ENCODE measurements at places on chromosomes 4 and X. TPM values are rescaled to one million over a fixed set of nuclear protein-coding genes. Genes with fewer than 3 reads are reported as not detected.
A peak's percentile ranks its signal among the peaks of the same experiment; 100 is the strongest.

OPRPN gene
- total RNA-seq = not detected

SLC9B1 gene
- total RNA-seq = not detected

AMTN gene
- total RNA-seq = not detected

C1QTNF7 gene
- 12.0 TPM for total RNA-seq

GRID2 gene
- not detected for total RNA-seq

ATP1B4 gene
- total RNA-seq = 0.74 TPM

GAGE1 gene
- not detected for total RNA-seq

- no peaks in the 10 kb centered on the region for H3K36me3 ChIP-seq
- H3K27ac ChIP-seq = no peak overlapping the region
- no peaks in the 10 kb centered on the region for H3K4me1 ChIP-seq
- H3K4me3 ChIP-seq = no peak overlapping the region
- no peaks in the 10 kb centered on the region for H3K27me3 ChIP-seq
- DNase-seq = no peak
Observed at GRCh38 chr4:108331905-108332632, 163.3 kb upstream of the LEF1 start.

DNA sequence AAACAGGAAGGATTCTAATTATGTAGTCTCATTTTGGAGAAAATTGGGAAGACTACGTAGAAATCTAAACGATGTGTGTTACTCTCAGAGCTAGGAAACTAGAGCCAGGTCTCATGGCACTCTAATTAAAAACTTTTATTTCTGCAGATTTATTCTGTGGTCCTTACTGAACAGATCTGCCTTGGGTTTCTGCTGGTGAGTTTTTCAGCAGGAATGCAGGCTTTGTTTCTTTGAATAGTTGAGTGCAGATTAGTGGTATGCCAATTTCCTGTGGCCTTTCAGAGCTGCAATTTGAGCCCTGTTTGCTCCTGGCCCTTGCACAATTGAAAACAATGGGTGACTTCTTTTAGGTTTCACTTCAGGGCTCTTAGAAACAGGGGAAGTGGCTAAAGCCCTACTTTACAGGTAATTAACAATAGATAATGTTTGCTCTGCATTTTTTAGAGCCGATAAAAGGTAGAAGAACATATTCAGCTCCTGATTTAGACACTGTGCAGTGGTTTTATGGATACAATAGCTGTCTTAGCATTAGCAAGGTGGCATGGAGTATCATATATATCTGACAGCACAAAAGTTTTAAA, 21.8 kb downstream of the SPRY1 start:
- no peak overlapping the region for H3K4me3 ChIP-seq
- no peak for DNase-seq
- no peaks in the 10 kb centered on the region for H3K27me3 ChIP-seq
- no peaks in the 10 kb centered on the region for H3K4me1 ChIP-seq

GRCh38 chr4:76572224-76572623, 137.2 kb downstream of the SHROOM3 start:
- no peaks in the 10 kb centered on the region for H3K36me3 ChIP-seq
- H3K27me3 ChIP-seq = no peaks in the 10 kb centered on the region
- no peak for DNase-seq
- no peak overlapping the region for H3K4me3 ChIP-seq
- H3K27ac ChIP-seq = no peak overlapping the region
- H3K4me1 ChIP-seq = no peaks in the 10 kb centered on the region

- no peak overlapping the region for H3K27ac ChIP-seq
- no peaks in the 10 kb centered on the region for H3K27me3 ChIP-seq
- H3K4me1 ChIP-seq = no peaks in the 10 kb centered on the region
- no peak overlapping the region for H3K4me3 ChIP-seq
- no peak for DNase-seq
Observed at GRCh38 chr4:76401654-76402053, 19.3 kb downstream of the CCDC158 start.

DNA sequence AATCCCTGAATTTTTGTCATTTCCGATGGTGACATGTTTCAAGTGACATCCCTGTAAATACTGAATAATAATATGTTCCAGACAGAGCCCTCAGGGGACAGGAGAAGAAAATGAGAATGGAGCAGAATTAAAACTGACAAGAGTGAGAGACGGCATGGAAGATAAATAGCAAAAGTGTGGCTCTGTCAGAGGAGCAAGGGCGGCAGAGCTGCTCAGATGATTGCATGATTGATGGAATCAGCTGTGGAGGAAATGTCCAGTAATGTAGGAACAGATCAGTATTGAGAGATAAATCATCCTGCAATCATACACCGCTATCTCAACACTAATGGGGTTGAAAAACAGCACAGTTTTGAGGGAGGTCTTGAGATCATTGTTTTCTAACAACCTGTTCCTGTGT, 350.3 kb downstream of the STIM2 start:
- no peaks in the 10 kb centered on the region for H3K27me3 ChIP-seq
- H3K36me3 ChIP-seq = no peaks in the 10 kb centered on the region
- no peak for DNase-seq
- no peak overlapping the region for H3K4me3 ChIP-seq
- no peaks in the 10 kb centered on the region for H3K4me1 ChIP-seq

- no peaks in the 10 kb centered on the region for H3K36me3 ChIP-seq
- no peak overlapping the region for H3K4me3 ChIP-seq
- no peaks in the 10 kb centered on the region for H3K27me3 ChIP-seq
- no peak overlapping the region for H3K27ac ChIP-seq
- no peak for DNase-seq
Observed at GRCh38 chr4:76680952-76681351, 217.0 kb downstream of the SOWAHB start.

DNA sequence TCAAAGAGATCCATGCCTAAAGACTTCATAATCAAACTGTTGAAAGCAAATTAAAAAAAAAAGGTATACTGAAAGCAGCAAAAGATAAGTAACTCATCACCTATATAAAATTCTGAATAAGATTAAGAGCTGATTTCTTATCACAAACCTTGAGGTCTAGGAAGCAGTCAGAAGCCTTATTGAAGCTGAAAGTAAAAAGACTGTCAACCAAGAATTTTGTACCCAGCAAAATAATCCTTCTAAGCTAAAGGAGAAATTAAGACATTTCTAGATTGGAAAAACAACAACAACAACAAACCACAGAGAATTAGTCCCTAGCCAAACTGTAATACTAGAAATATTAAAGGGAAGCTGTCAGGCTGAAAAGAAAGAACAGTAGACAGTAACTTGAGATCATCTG, 622.9 kb downstream of the PCDH7 start:
- H3K4me3 ChIP-seq = no peak overlapping the region
- H3K4me1 ChIP-seq = peaks cover 14% of the 10 kb centered on the region
- no peak for DNase-seq
- no peak overlapping the region for H3K27ac ChIP-seq

- no peaks in the 10 kb centered on the region for H3K27me3 ChIP-seq
- peak overlapping the region; percentile 99 for H3K4me3 ChIP-seq
- peaks cover 32% of the 10 kb centered on the region for H3K4me1 ChIP-seq
- H3K27ac ChIP-seq = no peak overlapping the region
Observed at GRCh38 chr4:3530663-3531254, 1.5 kb downstream of the LRPAP1 start.

DNA sequence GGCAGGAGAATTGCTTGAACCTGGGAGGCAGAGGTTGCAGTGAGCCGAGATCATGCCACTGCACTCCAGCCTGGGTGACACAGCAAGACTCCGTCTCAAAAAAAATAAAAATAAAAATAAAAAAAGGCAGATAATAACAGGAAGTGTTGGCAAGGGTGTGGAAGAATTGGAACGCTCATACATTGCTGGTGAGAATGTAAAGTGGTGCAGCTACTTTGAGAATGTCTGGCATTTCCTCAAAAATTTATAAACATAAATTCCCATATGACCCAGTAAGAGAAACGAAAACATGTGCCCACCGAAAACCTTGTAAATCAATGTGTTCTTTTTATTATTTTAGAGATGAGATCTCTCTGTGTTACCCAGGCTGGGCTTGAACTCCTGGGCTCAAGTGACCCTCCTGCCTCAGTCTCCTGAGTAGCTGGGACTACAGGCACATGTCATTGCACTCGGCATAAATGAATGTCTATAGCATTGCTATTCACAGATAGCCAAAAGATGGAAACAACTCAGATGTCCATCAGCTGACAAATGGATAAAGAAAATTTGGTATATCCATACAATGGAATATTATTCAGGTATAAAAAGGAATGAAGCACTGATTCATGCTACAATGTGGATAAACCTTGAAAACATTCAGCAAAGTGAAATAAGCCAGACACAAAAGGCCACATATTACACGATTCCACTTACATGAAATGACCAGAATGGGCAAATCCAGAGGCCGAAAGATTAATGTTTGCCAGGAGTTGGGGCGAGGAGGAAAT, 63.7 kb upstream of the PLAC1 start:
- H3K27me3 ChIP-seq = no peaks in the 10 kb centered on the region
- no peak for DNase-seq
- H3K4me3 ChIP-seq = no peak overlapping the region
- H3K4me1 ChIP-seq = no peaks in the 10 kb centered on the region

- H3K36me3 ChIP-seq = no peaks in the 10 kb centered on the region
- DNase-seq = no peak
- H3K4me3 ChIP-seq = no peak overlapping the region
- H3K27me3 ChIP-seq = no peaks in the 10 kb centered on the region
- peaks cover 12% of the 10 kb centered on the region for H3K4me1 ChIP-seq
- no peak overlapping the region for H3K27ac ChIP-seq
Observed at GRCh38 chrX:115337491-115338144, 48.1 kb downstream of the LUZP4 start.

- H3K36me3 ChIP-seq = no peaks in the 10 kb centered on the region
- H3K4me1 ChIP-seq = no peaks in the 10 kb centered on the region
- no peaks in the 10 kb centered on the region for H3K27me3 ChIP-seq
- no peak overlapping the region for H3K27ac ChIP-seq
Observed at GRCh38 chrX:21863241-21863640, 7.5 kb downstream of the YY2 start.

DNA sequence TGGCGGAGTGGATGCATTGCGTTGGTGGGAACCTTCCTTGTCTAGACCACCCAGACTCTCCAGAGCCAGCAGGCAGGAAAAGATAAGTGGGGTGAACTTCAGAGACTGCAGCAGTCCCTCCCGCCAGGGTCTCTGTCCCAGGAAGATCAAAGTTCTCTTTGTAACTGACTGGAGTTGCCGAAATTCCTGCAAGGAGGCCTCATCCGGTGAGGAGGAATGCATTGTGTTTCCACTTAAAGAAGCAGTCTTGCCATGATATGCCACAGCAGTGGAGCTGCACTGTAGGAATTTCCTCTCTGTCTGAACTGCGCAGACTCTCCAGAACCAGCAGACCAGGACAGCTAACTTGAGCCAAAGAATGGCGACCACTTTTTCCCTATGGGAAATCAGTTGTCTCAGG, 1190.4 kb downstream of the TECRL start:
- H3K4me3 ChIP-seq = no peak overlapping the region
- no peaks in the 10 kb centered on the region for H3K27me3 ChIP-seq
- no peaks in the 10 kb centered on the region for H3K4me1 ChIP-seq
- H3K36me3 ChIP-seq = no peaks in the 10 kb centered on the region

DNA sequence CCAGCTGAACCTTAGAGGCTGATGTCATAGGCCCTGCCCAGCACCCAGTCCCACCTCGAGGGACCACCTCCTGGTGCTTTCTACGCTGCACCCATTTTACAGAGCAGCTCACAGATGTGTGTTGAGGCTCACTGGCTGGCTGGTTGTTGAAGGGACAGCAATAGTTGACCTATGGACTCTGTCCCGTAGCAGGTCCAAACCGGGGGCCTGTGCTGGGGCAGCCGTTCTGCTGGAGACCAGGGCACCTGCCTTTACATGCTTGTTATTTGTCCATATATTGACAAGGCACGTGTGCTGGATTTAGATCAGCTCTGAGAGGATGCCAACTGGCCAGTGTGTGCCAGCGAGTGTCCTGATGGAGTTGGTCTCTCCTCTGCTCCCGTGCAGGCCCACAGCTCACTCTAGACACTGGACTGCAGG, 58.1 kb downstream of the TNIP2 start:
- H3K27me3 ChIP-seq = no peaks in the 10 kb centered on the region
- H3K27ac ChIP-seq = no peak overlapping the region
- H3K4me1 ChIP-seq = no peaks in the 10 kb centered on the region
- H3K36me3 ChIP-seq = peaks cover 88% of the 10 kb centered on the region
- DNase-seq = no peak

DNA sequence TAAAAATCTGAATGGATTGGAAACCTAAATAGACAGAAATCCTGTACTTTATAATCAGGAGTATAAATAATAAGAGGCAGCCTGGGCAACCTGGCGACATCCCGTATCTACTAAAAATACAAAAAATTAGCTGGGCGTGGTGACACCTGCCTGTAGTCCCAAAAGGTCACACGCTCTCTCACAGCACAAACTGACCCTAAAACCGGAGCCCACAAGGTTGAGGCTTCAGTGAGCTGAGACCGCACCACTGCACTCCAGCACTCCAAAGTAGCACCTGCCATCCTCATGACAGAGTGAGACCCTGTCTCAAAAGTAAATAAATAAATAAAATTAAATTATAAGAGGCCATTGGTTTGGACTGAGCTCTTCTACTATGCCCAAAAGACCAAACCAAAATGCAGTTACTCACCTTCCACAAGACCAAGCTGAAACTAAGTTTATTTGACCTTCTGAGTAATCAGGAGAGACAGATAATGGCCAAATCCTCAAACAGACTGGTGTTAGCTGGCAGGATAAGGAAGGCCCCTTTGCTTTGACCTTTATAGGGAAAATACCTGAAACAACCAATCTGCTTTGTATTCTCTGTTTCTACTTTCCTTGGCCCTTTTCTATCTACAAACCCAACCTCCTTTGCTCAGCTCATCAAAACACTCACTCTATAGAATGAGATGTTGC, 3.2 kb upstream of the GRSF1 start:
- no peak for DNase-seq
- H3K27ac ChIP-seq = no peak overlapping the region
- no peaks in the 10 kb centered on the region for H3K27me3 ChIP-seq

Measured in vagina (tissue), 2 donors.